ENCODE measurements at places on chromosomes 11 and 22.

DNA sequence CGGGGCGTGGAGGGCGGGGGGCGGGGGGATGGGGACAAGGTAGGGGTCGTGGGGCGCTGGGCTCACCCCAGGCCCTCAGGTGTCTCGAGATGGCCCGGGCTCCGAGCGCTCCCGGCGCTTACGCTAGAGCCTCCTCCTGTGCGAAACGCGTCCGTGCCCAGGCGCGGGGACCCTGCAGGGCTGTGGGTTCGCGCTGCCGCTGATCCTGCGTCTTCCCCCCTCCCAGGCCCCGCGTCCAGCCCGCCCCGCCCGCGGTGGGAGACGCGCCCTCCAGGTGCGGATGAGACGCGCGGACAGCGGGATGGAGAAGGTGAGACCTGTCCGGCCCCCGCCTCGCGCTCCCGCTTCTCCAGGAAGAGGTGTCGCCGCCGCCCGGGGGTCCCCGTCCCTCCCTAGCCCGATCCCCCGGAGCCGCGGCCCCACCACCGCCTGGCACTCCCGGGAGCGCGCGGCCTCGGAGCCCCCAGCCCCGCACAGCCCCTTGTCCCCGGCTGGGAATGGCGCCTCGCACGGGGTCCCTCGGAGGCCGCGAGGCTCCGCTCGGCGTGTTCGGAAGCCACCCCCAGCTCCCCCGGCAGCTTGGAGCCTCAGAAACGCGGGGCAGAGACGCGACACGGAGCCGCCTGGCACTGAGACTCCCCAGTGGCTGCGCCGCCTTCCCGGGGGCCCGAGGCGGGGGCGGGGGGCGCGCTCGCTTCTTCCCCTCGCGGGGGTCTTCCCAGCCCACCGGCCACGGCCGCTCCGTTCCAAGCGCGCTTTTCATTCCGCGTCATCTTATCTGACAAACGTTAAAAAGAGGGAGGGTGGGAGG lies 27.6 kb upstream of the TOLLIP start:
- DNase-seq = no peak

- no peak for DNase-seq
Observed at GRCh38 chr11:116217006-116217405, 555.8 kb downstream of the BUD13 start.

- no peak for DNase-seq
Observed at GRCh38 chr22:39344046-39344390, 5.8 kb upstream of the SYNGR1 start.

GRCh38 chr11:1785749-1786413 lies 22.2 kb upstream of the CTSD start:
- DNase-seq = no peak

GRCh38 chr11:65788821-65789220 lies 2.0 kb downstream of the OVOL1 start:
- no peak for DNase-seq

- no peak for DNase-seq
Observed at GRCh38 chr11:105132716-105133511, 6.7 kb downstream of the CARD18 start.

- DNase-seq = no peak
Observed at GRCh38 chr11:118353084-118353710, 6.2 kb upstream of the UBE4A start.

- DNase-seq = no peak
Observed at GRCh38 chr11:124409906-124410305, 11.1 kb upstream of the OR8B3 start.

DNA sequence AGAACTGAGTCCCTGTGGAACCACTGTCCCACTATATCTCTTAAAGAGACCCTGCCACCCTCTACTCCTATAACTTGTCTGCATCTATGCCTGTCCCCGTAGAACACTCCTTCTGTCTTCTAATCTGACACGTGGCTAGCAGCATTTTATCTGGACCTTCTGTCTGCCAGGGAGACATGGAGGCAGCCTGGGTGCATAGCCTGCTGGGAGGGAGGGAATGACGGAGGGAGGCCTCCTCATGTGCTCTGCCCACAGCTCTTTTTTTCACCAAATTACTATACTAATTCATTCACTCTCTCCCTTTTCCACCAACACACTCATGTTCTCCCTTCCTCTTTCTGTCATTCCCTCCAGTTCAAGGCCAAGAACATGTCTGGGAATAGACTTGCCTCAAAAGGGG lies 7.6 kb upstream of the THRSP start:
- no peak for DNase-seq

DNA sequence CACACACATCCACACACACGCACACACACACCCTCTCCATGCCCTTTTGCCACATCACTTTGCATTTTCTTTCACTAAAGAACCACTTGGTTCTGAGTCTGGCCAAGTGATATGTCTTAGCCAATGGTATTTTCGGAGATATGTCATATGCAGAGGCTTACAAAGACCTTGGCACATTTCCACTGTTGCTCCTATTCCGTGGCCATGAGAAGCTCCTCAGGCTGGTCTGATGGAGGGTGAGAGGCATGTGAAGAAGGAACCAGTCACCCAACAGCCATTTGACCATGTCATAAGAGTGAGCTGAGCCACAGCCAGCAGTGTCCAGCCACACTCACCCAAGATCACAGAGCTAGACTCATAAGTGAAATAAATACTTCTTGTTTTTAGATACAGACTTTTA lies 212.6 kb upstream of the NAV2 start:
- DNase-seq = no peak

DNA sequence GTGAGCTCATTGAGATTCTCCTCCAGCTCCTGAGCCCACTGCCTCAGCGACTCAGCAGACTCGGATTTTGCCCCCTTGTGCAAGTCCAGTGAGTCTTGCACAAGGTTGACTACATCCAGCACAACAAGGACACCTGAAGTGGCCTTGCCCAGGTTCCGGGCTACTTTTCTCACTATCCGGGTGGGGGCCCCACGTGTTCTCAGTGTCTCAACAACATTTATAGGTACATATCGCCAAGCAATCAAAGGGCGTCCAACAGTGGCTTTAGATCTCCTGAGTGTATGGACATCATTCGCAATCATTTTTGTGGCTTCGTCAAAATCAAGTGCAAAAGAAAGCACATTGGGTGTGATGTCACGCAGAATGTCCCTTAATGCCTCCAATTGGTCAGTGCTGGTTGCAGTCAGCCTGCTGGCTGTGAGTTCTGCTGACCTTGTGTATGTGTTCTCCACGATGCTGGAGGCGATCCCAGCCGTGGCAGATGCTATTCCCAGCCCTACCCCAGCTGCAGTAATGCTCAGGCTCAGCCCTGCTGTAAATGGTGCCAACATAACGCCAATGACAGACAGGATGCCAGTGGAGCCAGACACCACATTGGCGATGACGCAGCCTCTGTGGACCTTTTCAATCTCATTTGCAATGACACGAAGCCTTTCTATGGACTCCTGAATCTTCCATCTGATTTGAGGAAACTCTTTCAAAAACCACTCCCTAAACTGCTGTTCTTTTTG lies 10.3 kb downstream of the APOL4 start:
- no peak for DNase-seq

GRCh38 chr11:102007567-102008437 lies 39.4 kb upstream of the CFAP300 start:
- no peak for DNase-seq

DNA sequence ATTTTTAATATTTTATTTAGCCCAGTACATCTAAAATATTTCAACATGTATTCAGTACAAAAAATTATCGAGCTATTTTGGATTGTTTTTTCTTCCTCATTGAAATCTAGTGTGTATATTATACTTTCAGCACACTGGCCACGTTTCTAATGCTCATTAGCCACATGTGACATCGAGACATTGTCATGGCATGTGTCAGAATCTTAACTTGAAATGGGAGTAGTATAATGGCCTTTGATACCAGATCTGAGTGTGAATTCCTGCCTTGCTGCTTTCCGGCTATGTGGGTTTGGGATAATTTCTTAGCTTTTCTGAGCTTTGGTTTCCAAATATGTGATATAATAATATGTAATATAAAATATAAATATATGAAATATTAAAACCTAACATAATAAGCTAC lies 54.3 kb downstream of the BCL2L13 start:
- no peak for DNase-seq

DNA sequence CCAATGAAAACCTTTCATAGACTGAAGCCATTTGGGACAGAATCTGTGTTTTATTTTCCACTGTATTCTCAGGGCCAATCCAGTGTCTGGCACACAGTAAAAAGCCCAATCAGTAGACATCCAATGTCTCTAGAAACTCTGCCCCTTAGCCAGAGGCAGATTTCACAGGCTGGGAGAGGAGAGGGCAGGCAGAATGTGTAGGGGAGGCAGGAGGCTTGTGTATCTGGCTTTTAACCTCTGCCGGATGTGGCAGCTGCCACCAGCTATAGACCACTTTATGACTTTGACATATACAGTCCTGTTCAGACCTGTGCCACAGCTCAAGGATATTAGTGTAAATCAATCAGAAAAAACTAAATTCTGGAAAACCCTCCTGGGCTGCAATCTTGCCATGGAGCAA lies 4.4 kb downstream of the EXPH5 start:
- DNase-seq = no peak

DNA sequence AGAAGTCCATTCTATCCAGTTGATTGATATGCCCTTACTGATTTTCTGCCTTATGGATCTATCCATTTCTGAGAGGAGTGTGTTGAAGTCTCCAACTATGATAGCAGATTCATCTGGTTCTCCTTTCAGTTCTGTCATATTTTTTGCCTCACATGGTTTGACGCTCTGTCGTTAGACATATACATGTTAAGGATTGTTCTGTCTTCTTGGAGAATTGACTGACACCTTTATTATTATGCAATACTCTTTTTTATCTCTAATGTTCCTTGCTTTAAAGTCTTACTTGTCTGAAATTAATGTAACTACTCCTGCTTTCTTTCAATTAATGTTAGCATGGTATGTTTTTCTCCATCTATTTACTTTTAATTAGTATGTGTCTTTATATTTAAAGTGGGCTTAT lies 12.1 kb upstream of the ARHGAP20 start:
- no peak for DNase-seq

DNA sequence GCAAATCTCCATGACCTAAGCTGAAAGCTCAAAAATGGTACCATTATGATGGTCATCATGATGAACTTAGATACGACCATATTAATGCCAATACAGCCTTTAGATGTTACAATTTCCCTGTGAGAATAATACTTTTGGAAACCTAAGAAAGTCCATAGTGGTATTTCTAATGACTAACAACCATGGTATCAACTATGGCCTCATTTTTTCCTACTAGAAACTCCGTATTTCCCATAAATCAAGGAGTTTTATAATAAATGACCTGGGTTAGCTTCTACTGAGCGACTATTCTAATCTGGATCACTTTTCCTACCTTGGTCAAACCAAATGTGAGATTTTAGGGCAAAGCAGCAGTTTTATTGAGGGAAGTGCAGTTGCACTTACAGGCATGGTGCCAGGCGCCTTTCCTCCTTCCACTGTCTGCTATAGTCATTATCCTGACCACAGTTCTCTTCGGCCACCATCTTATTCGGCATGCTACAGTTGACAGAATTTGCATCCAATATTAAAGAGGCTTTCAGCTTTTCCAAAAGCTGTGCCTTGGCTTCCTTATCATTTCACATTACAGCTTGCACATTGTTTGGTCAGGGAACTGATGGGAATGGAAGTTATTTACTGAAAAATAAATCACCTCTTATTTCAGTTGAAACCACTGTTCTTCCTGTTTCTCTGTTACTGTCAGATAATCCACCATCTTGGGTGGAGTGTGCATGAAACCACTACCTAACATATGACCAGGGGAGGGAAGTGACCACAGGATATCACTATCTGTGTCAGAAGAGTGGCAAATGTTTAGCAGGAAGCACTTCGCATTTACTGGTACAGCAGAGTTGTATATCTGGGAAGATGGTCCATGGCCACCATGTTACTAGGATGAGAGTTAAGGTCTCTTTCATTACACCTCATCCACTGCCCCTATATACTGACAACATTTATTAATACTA lies 74.5 kb upstream of the PICALM start:
- no peak for DNase-seq

DNA sequence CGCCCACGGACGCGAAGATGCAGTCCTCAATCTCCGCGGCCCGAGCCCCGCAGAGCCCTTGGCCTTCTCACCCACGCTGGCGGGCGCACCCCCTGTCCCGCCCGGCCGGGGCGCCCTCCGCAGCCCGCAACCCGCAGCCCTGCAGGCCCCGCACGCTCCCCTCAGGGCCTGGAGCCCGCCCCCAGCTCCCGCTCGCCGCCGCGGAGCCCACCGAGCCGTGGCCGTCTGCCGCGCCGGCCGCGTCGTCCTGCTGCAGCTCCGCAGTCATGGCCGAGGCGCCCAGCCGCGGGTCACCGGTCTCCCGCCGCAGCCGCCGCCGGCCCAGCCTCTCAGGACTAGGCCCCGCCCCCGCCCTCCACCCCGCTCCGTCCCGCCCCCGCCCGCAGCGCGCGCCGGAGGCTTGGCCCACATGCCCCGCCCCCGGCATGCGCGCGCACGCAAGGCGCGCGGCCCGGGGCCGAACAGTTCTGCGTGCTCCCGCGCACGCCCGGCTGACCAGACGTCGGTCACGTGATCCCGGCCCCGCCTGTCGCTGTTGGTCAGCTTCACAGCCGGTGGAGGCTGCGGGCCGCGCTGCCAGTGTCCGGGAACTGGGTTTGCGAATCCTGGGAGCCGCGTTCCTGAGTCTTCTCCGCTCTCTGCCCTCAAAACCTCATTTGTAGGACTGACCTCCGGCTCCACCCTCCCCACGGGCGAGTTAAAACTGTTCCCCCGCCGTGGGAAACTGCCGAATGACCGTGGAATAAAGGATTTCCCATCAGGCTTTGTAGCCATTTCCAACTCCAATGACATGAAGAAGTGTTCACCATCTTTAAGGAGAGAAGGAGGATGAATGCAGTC lies at the start of gene USP28:
USP28 (minus strand) TSS at position 339 of the 840 bp plus-strand sequence; CDS start at position 268, 71 bp downstream.
- peak; percentile 83 for DNase-seq

- DNase-seq = no peak
Observed at GRCh38 chr22:41237707-41238569, 2.8 kb downstream of the CHADL start.

- no peak for DNase-seq
Observed at GRCh38 chr11:33035011-33035410, 4.4 kb upstream of the TCP11L1 start.

DNA sequence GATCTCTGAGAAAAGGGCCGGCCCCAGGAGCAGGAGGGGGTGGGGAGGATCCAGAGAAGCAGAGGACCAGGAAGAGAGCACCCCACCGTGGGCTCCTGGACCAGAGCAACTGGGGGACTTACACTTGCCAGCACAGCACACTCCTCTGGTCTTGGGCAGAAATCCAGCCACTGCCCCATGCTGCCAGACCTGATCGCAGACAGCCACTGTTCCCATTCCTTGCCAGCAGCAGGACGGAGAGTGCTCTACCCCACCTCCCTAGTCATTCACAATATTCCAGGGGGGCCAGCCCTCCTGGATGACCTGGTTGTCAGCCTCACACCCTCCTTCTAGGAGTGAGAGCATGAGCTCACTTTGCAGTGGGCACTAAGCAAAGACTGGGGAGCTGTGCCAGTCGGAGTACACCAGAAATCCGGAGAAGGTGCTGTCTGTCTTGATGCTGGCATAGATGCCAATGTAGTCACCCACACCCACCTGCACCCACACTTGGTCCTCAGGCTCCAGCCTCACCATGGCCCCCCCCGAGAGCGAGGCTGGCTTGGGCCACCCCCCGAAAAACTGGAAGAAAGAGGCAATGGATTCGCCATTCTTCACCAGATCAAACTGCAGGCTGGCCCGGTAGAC lies 1.6 kb downstream of the C1QTNF5 start:
- DNase-seq = no peak
